Type B pancreatic cell (in vitro differentiated cells): ENCODE measurements at places on chromosomes 13 and 19. TPM values are rescaled to one million over a fixed set of nuclear protein-coding genes. Genes with fewer than 3 reads are reported as not detected.

DNA sequence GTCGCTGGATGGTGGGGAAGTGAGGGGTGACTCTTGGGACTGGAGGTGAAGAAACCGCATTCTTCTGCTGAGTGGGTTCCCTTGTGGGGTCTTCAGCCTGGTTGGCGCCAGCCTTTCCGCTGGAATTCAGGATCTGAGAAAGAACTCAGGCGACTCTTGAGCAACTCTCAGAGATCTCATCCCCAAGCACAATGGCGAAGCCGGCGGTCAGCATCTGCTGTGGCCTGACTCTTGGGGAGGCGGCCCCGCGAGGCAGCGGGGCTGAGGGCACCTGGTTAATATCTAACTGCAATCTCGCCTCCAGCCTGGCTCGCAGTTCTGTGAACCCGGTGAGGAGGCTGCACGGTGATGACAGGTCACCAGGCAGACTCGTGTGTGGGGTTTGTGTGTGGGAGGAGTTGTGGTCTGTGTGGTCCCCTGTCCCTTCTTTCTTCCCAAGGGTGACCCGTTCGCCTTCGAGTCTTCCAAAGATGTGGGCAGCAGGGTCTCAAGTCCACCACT lies 883 bp downstream of the ZNF441 start:
- H3K36me3 ChIP-seq, result peaks cover 13% of the 10 kb centered on the region
- peaks cover 13% of the 10 kb centered on the region for H3K4me1 ChIP-seq
- peak overlapping the region; percentile 93 for H3K27ac ChIP-seq
- peak overlapping the region; percentile 98 for H3K4me3 ChIP-seq

GRCh38 chr13:47005756-47006414 lies 109.0 kb upstream of the HTR2A start:
- no peaks in the 10 kb centered on the region for H3K4me1 ChIP-seq
- peaks cover 6% of the 10 kb centered on the region for H3K27me3 ChIP-seq
- H3K27ac ChIP-seq, result no peak overlapping the region

DNA sequence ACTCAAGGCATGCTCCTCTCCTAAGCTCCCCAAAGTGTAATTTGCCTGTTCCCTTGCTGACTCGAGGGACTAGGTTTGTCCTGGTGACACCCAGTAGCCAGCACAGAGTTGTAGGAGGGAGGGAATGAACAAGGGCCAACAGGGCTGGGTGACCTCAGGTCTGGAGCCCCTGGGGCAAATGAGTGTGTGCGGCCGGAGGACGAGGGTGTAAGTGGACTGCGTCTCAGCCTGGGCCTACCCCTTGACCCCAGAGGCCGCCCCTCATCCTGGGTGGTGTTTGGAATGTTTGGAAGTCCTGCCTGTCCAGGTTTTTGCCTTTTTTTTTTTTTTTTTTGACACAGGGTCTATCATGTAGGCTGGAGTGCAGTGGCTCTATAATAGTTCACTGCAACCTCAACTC lies 1.3 kb upstream of the ZNF653 start:
- peak overlapping the region; percentile 78 for H3K4me3 ChIP-seq
- peaks cover 8% of the 10 kb centered on the region for H3K4me1 ChIP-seq
- H3K27ac ChIP-seq, result peak overlapping the region; percentile 51
- H3K27me3 ChIP-seq, result no peaks in the 10 kb centered on the region

DNA sequence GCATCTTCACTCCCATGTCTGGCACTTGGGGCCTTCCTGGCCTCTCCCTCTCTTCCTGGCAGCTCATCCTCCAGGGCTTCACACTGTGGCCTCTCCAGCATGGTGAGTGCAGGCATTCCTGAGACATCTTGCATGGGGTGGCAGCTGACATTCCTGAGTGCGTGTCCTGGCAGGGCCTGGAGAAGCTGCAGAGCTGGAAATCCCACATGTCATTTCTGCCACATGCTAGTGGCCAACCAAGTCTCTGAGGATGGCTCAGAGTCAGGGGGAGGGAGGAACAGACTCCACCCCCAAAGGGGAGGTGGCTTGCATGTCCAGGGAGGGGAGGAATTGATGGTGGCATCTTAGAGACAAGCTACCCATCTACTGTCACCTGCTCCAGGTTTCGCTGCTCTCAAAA lies 41.6 kb upstream of the AMER2 start:
- H3K4me1 ChIP-seq, result no peaks in the 10 kb centered on the region
- no peak for DNase-seq
- no peak overlapping the region for H3K27ac ChIP-seq
- H3K27me3 ChIP-seq, result peaks cover 4% of the 10 kb centered on the region

DNA sequence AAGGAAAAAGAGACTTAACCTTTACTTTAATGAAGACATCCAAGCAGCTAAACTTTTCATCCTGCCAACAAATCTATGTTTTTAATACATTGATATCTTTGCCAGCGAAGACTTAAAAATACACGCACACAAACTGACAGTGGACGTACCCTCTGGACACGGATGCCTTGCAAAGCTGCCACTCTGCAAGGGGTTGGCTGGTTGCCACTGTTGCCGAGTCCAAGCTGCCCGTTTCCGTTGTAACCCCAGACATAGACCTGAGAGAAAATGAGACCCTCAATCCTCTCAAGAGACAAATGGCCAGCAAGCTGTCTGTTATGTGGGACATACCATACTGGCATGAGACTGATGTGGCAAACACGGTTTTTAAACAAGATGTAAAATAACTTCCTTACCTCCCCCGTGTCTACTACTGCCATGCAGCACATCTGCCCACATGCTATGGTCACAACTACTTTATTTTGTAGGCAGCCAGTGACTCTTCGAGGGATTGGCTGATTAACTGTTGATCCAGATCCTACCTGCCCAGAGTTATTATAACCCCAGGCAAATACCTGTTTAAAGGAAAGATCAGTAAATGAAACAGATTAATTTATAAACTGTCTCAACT lies 21.2 kb downstream of the RCBTB2 start:
- no peak overlapping the region for H3K4me3 ChIP-seq
- no peaks in the 10 kb centered on the region for H3K4me1 ChIP-seq
- no peaks in the 10 kb centered on the region for H3K27me3 ChIP-seq
- peaks cover 4% of the 10 kb centered on the region for H3K36me3 ChIP-seq
- no peak for DNase-seq
- no peak overlapping the region for H3K27ac ChIP-seq

DNA sequence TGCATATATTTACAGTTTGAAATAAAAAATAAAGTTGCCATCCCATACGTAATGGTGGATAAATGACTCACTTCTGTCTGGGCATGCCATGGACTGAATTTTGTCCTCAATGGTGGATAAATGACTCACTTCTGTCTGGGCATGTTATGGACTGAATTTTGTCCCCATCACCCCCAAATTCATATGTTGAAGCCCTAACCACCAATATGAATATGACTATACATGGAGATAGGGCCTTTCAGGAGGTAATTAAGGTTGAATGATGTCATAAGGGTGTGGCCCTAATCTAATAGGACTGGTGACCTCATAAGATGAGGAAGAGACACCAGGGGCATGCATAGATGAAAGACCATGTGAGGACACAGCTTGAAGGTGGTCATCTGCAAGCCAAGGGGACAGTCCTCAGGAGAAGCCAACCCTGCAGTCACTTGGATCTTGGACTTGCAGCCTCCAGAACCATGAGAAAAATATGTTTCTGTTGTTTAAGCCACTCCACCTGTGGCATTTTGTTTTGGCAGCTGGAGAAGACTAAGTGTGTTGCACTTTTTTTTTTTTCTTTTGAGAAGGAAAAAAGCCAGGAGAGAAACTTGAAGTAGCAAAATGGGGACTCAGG lies 41.8 kb downstream of the RFC3 start:
- H3K4me1 ChIP-seq, result peaks cover 3% of the 10 kb centered on the region
- no peaks in the 10 kb centered on the region for H3K27me3 ChIP-seq
- H3K27ac ChIP-seq, result no peak overlapping the region
- H3K36me3 ChIP-seq, result no peaks in the 10 kb centered on the region
- no peak overlapping the region for H3K4me3 ChIP-seq

LYPD5 gene
- total RNA-seq, result 0.85 and 3.9 TPM in 2 replicates

GRCh38 chr13:51764184-51765141 lies 39.5 kb downstream of the DHRS12 start:
- peaks cover 4% of the 10 kb centered on the region for H3K4me1 ChIP-seq
- no peak overlapping the region for H3K27ac ChIP-seq
- no peaks in the 10 kb centered on the region for H3K27me3 ChIP-seq
- H3K36me3 ChIP-seq, result peaks cover 20% of the 10 kb centered on the region
- no peak overlapping the region for H3K4me3 ChIP-seq

DNA sequence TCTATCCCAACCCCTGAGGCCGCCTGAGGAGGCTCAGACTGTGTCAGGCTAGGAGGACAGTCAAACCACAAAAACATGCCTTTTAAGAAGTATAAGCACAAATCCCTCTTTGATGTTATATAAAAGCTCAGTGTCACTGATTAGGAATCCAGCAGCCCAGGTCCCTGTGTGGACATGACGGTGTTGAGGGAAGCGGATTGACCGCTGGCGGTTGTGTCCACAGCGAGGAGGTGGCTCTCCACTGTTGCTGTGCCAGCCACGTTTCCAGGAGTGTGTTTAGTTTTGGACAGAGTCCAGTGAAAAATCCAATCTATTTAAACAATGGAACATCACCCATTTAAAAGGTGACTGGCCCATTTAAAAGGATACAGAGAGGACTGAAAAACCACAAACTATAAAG lies 7.5 kb upstream of the GJA3 start:
- H3K27ac ChIP-seq, result no peak overlapping the region
- H3K4me1 ChIP-seq, result peaks cover 16% of the 10 kb centered on the region
- DNase-seq, result no peak
- no peak overlapping the region for H3K4me3 ChIP-seq

PCSK4 gene
- total RNA-seq, result 9.6 and 12.4 TPM in 2 replicates

GRCh38 chr19:32164384-32164992 lies 180.9 kb upstream of the ZNF507 start:
- H3K4me3 ChIP-seq, result no peak overlapping the region
- H3K27me3 ChIP-seq, result peaks cover 14% of the 10 kb centered on the region
- no peaks in the 10 kb centered on the region for H3K4me1 ChIP-seq
- peak; percentile 54 for DNase-seq
- no peak overlapping the region for H3K27ac ChIP-seq

ZNF730 gene
- 2.6 and 12.9 TPM in 2 replicates for total RNA-seq

DNA sequence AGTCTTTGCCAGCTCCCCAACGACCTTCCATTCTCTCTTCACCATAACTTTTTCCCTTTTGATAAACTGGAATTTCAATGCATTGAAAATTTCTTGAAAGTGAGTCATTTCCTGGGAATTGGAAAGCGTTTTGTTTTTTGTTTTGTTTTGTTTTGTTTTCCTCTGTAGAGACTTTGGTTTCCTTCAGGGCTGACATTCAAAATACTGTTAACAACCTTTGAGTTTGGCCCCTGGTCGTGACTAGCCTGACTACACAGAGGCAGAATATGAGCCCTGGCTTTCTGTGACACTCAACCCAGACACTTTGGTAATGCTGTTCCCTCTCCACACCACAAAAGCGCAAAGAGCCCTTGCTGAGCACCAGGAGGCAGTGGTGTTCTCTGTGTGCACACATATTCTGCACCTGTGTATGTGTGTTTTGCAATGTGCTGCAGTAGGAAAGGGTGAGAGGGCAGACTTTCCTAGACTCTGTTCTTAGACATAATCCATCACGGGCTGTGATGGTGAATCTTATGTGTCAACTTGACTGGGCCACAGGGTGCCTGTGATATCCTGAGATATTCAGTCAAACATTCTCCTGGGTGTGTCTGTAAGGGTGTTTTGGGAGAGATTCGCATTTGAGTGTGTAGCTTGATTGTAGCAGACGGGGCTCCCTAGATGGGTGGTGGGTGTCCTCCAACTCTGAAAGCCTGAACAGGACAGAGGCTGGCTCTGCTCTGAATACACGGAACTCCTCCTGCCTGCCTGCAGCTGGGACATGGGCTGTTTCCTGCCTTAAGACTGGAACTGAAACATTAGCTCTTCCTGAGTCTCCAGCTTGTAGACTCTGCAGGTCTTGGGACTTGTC lies 29.5 kb upstream of the ANKRD10 start:
- no peak overlapping the region for H3K4me3 ChIP-seq
- no peak overlapping the region for H3K27ac ChIP-seq
- DNase-seq, result no peak
- H3K27me3 ChIP-seq, result no peaks in the 10 kb centered on the region
- peaks cover 5% of the 10 kb centered on the region for H3K4me1 ChIP-seq
- no peaks in the 10 kb centered on the region for H3K36me3 ChIP-seq

GRCh38 chr19:46723023-46723461 lies 6.1 kb upstream of the PRKD2 start:
- H3K36me3 ChIP-seq, result peaks cover 4% of the 10 kb centered on the region
- H3K27me3 ChIP-seq, result no peaks in the 10 kb centered on the region
- no peak for DNase-seq
- H3K4me1 ChIP-seq, result no peaks in the 10 kb centered on the region
- H3K4me3 ChIP-seq, result no peak overlapping the region

- H3K27me3 ChIP-seq, result peaks cover 8% of the 10 kb centered on the region
- H3K27ac ChIP-seq, result no peak overlapping the region
- H3K4me1 ChIP-seq, result peaks cover 23% of the 10 kb centered on the region
- H3K36me3 ChIP-seq, result peaks cover 3% of the 10 kb centered on the region
Observed at GRCh38 chr13:106381091-106381490, 154.4 kb downstream of the EFNB2 start.

- no peaks in the 10 kb centered on the region for H3K27me3 ChIP-seq
- H3K36me3 ChIP-seq, result peaks cover 13% of the 10 kb centered on the region
- no peak overlapping the region for H3K27ac ChIP-seq
Observed at GRCh38 chr19:5243878-5244277, 96.7 kb downstream of the PTPRS start.

SMIM44 gene
- total RNA-seq, result not detected in 2 replicates

DNA sequence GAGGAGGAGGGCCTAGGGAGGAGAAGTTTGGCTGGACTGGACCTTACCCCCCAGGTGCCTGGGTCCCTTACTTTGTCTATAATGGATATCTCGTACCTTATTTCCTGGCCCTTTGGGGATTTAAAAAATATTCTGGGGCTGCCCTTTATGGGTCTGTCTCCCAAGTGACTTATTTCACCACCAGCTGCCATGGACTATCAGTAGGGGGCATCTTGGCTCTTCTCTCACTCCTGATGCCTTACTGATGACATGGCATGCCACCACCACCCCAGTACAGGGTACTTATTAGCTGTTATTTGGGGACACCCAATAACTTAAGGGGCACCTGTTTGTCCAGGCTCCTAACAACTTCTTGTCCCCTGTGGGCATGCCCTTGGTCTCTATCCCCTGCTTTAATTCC lies 38.0 kb downstream of the NFIX start:
- H3K4me3 ChIP-seq, result no peak overlapping the region
- no peak overlapping the region for H3K27ac ChIP-seq
- H3K4me1 ChIP-seq, result peaks cover 11% of the 10 kb centered on the region
- DNase-seq, result no peak
- no peaks in the 10 kb centered on the region for H3K36me3 ChIP-seq

HNRNPM gene
- 197 and 317 TPM in 2 replicates for total RNA-seq

- no peak overlapping the region for H3K4me3 ChIP-seq
- H3K36me3 ChIP-seq, result peaks cover 47% of the 10 kb centered on the region
- H3K4me1 ChIP-seq, result no peaks in the 10 kb centered on the region
- no peaks in the 10 kb centered on the region for H3K27me3 ChIP-seq
- no peak for DNase-seq
Observed at GRCh38 chr13:60509601-60510386, 112.8 kb downstream of the TDRD3 start.

DNA sequence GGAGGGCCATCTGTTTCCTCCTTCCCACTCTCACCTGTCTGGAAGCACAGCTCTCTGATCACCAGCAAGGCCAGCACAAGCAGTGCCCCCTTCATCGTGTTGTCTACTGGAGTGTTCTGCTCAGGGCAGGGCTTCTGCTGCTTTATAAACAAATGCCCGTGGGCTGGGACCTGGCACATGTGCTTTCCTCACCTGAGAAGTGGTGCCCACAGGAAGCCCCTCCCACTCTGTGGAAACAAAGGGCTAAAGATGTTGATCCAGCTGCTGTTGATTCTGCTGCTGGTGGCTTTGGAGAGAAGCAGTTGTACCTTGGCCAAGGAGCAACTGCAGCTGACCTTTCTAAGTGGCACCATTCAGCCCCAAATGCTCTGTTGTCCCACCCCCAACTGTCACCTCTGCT lies 26.4 kb upstream of the ZNF181 start:
- no peak overlapping the region for H3K27ac ChIP-seq
- H3K36me3 ChIP-seq, result no peaks in the 10 kb centered on the region
- DNase-seq, result no peak
- no peak overlapping the region for H3K4me3 ChIP-seq
- H3K4me1 ChIP-seq, result no peaks in the 10 kb centered on the region
